Dorsolateral prefrontal cortex (tissue), 122 donors: ENCODE measurements at places on chromosomes 7 and 10.

DNA sequence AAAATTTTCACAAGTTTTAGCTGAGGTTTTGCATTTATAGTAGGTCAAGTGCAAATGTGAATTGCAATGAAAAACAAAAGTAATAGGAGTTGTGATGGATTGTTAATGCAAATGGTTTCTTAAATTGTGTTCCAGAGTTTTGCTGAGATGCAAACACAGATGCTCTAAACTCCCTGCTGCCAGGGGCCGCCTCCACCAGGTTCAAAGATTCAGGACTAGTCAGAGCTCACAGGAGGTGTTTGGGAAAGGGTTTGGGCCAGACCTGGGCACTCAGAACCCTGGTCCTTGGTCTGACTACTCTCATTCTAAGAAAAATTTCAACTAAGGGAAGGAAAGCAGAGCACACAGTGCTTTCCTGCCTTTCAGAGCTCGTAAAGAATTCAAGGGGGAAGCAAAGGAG lies 193.1 kb downstream of the CCSER2 start:
- no peak for DNase-seq

DNA sequence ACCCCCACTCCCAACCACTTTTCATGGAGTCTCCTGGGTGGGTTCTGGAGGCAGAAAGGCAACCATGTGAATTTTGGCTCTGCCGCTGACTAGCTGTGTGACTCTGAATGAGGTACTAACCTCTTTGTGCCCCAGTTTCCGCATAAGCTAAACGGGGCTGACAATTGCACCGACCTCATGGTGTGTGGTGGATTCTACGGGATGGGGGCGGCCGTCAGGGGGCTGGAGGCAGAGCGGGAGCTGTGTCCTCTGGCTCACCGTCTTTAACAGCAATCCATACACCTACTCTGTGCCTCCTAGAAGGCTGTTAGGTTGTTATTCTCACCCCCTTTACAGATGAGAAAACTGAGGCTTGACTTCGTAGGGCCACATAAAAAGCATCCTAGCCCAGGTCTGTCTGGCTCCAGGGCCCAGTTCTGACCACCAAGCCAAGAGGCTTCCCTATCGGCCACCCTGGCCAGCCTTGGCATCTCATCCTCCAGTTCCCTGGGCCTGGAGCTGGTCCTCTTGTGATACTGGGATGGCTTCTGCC lies 4.3 kb upstream of the SLC29A3 start:
- DNase-seq: no peak

- no peak for DNase-seq
These were observed 132.5 kb downstream of the IMMP2L start for GRCh38 chr7:111429781-111430180.

GRCh38 chr7:104408371-104408770 lies 80.0 kb downstream of the LHFPL3 start:
- DNase-seq: no peak

DNA sequence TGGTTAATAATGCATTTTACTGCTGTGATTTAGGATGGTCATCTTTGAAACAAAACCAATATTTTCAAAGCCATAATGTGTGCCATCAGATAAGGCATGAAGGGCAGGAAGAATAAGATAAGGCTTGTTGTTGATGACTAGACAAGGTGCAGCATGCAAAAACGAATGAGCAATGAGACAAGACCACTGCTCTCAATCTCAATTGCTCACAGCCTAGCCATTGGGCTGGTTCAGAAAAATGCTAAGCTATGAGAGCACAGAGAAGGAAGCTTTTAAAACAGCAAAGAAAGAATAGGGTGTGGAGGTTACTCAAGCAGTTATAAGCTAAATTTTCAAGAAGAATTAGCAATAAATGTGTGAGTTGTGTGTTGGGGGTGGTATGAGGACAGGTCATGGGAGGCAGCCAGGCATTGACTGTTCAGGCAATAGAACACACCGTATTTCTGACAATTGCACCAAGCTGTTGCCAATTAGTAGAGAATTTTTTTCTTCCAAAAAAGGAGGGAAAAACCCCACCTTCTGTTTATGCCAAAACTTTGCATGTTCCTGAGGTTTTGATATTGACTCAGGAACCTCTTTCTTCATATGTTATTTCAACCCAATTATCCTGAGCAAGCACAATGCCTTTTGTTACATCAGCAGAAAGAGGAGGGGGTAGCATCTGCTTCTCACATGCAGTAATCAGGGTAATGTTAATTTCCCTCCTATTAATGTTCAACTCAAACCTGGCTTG lies 276.5 kb downstream of the HDAC9 start:
- no peak for DNase-seq

GRCh38 chr10:107129000-107129399 lies 35.5 kb downstream of the SORCS1 start:
- no peak for DNase-seq

DNA sequence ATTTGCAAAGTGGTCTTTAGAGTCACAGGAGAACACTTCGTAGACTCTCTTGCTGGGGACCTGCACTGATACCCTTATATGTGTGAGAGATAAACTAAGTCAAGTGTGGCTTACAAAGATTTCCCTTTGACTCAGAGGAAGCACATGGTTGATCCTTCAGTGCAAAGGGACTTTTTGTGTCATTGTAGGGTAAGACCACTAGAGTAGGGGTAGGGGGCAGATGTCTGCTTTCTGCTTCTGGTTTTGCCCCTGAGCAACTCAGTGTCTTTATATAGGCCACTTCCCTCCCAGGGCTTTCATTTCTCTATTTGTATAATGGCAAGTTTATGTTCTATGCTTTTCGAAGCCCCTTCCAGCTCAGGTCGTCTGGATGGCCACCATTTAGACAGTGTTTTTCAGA lies 281.7 kb downstream of the SORCS3 start:
- DNase-seq: no peak

- DNase-seq: no peak
These were observed 33.7 kb downstream of the ZNF37A start for GRCh38 chr10:38127812-38128211.

- no peak for DNase-seq
These were observed 2.7 kb upstream of the PGAM2 start for GRCh38 chr7:44068054-44068453.

DNA sequence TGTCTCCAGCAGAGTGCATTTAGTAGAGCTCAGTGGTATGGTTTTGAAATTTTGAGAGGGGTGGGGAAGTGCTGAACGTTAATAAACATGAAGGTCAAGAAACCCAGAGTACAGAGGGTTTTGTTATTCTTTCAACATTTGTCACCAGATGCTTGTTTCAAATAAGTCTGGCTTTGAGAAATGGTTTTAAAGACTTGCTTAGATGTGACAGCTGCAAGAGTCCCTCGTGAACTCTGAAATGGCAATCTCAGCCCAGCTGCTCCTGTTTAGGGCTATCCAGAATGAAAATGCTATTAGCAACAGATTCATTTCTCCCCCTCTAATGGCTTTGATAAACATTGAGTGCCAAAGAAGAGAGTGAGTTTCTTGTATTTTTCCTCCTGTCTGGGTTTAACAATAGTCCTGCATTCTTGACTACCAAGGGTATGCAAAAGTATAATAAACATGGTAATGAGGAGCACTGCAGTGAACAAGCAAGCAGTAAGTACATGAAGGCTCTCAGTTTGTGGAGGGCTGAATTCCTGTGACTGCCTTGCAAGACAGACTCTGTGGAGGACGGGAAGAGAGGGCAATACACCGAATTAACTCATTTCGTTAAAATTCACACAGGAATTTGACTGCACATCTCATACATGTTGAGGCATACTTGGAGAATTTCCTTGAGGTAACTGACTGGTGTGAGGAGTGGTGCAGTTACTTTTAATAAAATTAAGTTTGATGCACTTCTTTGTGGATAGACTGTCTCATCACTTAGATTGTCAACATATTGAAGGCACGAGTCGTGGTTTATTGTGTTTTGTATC lies 490.9 kb downstream of the REEP3 start:
- DNase-seq: no peak

GRCh38 chr7:36777855-36778254 lies 53.6 kb upstream of the AOAH start:
- no peak for DNase-seq

- no peak for DNase-seq
These were observed 57.5 kb downstream of the GLRX3 start for GRCh38 chr10:130193493-130194193.

- DNase-seq: no peak
These were observed 29.0 kb downstream of the DIP2C start for GRCh38 chr10:660413-660969.

GRCh38 chr10:109861081-109861480 lies 62.2 kb downstream of the XPNPEP1 start:
- DNase-seq: no peak

GRCh38 chr7:22219036-22219435 lies 137.9 kb downstream of the RAPGEF5 start:
- peak; percentile 72 for DNase-seq

DNA sequence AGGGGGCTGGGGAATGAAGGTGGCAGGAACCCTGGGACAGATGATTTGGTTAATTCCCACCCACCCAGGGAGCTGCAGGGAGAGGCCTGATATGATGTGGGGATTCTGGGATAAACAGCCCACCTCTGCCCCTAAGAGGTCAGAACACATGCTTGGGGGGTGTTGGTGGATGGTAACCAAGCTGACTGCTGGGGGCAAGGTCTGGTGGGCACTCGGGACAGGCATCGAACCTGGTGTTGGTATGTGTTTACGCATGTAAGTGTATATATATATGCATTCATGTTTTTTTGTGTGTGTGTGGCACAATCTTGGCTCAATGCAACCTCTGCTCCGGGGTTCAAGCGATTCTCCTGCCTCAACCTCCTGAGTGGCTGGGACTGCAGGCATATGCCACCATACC lies 80.7 kb upstream of the TMEM248 start:
- DNase-seq: no peak

GRCh38 chr10:110524859-110525232 lies 27.1 kb downstream of the DUSP5 start:
- DNase-seq: no peak

GRCh38 chr7:17467386-17467945 lies 169.0 kb downstream of the AHR start:
- no peak for DNase-seq

DNA sequence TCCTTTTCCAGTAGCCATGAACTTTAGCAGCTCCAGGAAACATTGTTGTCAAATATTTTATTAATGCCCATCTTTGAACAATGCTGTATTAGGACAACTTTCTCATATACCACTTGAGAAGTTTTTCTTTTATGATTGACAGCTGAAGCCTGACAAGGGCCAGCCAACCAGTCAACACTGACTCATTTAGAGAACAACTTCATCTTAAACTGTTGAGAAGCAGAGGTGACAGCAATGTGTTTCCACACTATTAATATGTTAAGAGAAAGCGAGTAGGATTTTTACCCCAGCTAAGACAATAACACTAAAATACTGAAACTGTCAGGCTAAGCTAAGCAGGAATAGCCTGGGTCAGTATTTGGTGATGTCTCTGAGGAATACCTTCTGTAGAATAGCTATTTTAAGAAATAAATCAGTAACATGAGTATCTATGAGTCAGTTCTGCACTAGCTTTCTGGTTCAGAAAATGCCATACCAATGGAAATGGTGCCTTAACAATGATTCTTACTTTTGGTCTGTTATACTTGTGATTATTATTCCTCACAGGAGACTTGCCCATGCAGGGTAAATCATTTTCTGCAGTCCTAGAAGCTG lies 168.8 kb upstream of the POT1 start:
- DNase-seq: no peak

DNA sequence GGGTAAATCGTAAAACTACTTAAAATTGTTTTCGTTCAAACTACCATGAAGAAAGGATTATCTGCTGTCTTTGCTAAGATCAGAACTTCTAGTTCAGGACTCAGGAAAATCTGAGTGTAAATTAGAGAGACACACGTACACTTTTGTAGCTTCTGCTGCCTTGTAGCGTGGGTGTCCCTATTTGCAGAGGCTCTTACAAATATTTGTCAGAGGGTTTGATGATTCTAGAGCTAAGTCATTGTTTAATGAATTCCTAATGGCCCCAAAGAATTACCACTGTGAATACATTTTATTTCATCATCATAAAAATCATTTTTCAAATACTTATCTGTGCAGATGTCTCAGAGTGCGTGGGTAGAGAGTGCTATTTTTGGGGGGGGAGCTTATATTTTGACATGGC lies 314.9 kb downstream of the LRMDA start:
- DNase-seq: no peak

DNA sequence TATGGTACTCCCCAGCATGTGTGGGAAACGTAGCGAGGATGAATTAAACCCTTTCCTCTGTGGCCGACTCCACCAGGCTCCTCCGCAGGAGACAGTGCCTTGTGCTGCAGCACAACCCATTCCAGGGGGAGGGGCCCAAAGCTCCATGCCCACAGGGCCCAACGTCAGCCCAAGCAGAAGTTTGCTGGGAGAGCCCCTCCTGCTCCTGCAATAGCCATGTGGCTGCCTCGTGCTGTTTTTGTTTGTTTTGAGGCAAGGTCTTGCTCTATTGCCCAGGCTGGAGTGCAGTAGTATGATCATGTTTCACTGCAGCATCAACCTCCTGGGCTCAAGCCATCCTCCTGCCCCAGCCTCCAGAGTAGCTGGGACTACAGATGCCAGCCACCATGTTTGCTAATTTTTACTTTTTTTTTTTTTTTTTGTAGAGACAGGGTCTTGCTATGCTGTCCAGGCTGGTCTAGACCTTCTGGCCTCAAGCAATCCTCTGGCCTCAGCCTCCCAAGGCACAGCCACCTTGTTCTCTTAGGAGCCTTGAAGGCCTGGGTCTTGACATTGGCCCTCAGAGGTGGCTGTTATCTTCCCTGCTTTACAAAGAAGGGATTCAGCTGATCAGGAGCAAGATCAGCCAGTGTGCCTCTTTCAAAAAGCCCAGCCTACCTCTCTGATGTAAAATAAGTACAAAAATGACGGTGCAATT lies 102.8 kb downstream of the DYNC2I1 start:
- DNase-seq: no peak

DNA sequence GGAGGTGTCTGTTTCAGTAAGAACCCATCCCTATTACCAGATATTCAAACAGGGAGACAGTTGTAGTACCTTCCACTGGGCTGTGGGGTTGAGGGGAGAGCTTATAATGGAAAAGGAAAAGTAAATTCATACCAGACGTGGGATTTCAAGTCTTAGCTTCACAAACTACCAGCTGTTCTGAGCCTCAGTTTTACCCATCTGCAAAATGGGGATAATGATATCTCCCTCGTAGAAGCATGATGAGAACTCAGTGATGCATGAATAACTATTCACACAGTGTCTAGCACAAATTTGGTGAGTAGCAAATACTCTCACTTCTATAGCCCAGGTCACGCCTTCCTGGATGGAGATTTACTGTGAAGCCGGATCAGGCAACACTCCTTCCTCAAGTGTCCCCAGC lies 29.1 kb upstream of the IKZF1 start:
- no peak for DNase-seq

DNA sequence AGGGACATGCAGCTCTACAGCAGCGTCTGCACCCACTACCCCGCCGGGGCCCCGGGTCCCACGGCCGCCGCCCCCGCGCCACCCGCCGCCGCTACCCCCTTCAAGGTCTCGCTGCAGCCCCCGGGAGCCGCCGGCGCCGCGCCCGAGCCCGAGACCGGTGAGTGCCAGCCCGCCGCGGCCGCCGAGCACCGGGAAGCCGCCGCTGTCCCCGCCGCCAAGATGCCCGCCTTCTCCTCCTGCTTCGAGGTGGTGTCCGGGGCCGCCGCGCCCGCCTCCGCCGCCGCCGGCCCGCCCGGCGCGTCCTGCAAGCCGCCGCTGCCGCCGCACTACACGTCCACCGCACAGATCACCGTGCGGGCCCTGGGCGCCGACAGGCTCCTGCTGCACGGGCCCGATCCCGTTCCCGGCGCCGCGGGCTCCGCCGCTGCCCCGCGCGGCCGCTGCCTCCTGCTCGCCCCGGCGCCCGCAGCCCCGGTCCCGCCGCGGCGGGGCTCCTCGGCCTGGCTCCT lies 631 bp downstream of the OTUD1 start:
- DNase-seq: no peak

GRCh38 chr7:111093496-111093895 lies 2.6 kb downstream of the LRRN3 start:
- no peak for DNase-seq

- DNase-seq: no peak
These were observed 106.3 kb downstream of the GRM3 start for GRCh38 chr7:86749741-86750665.
